ENCODE measurements at places on chromosomes 7 and 10.

DNA sequence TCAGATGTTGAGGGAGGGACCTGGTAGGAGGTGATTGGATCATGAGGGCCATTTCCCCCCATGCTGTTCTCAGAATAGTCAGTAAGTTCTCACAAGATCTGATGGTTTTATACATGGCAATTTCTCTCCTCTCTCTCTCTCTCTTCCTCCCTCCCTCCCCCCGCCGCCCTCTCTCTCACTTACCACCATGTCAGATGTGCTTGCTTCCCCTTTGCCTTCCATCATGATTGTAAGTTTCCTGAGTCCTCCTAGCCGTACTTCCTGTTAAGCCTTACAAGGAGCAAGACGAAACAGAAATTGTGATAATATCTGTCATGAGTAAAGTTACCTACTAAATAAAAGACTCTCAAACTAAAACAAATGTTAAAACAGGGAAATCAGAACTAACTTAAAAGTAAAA is 19.9 kb upstream of the GPR141 start:
- DNase-seq, result no peak

- no peak for DNase-seq
These were observed 29.7 kb upstream of the SEC61G start for GRCh38 chr7:54788664-54789063.

GRCh38 chr7:111510584-111511378 is 51.5 kb downstream of the IMMP2L start:
- no peak for DNase-seq

- no peak for DNase-seq
These were observed 23.8 kb downstream of the FGFBP3 start for GRCh38 chr10:91885362-91886079.

DNA sequence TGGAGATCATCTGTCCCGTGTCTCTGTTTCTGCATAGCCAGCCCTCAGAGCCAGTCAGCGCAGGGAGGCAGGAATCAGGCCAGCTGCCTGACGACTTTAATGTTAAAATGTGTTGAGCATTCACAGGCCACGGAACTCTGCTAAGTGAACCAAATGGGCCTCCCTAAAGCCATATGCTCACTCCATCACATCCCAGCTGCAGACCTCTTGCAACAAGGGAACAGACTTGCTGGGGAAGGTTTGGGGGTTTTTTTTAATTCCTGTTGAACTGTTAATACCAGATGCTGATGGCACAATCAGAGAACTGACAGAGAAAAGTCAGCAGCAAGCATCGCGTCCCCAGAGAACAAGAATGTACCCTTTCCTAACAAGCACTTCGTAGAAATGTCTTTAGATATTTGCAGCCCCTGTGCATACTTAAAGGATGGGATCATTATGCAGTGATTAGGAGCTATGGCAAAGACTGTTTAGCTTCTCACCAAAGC is 900.4 kb upstream of the AUTS2 start:
- DNase-seq, result no peak

DNA sequence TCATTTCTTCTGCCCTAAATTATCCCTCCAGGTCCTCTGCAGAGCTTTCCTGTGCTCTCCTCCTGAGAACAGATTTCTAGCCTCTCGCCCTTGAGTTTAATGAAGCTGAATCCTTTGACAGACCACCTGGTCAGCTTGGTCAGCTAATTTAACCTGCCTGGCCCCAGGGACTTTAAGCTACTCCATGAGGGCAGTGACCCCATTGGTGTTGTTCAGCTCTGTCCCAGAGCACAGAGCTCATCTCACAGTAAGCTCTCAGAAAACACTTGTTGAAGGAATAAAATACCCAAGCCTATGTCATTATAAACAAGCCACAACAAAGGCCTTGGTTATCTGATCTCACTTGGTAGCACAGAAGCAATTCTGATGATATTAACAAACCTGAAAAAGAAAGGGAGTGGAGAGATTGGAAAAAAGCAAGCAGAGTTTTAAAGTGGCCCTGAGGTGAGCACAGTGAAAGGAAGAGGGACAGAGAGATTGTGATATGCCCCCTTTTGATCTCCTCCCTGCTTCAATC is 24.4 kb downstream of the SLC26A4 start:
- DNase-seq, result no peak

DNA sequence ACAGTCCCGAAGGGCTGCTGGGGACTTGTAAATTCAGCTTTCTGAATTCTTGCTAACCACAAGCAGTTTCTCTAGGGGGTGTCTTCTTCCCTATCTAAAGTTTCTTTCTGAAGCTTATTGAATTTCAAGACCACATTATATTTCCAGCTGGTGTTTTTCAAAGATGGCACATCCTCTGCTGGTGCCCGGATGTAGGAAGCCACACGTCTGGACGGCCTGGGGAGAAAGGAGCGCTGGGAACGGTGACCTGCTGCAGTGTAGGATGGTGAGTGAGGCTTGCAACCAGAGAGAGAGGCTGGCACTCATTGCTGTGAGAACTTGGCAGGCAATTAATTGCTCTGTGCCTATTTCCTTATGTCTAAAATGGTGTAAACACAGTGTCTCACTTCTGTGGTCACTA is 776.4 kb downstream of the TYW1 start:
- DNase-seq, result no peak

DNA sequence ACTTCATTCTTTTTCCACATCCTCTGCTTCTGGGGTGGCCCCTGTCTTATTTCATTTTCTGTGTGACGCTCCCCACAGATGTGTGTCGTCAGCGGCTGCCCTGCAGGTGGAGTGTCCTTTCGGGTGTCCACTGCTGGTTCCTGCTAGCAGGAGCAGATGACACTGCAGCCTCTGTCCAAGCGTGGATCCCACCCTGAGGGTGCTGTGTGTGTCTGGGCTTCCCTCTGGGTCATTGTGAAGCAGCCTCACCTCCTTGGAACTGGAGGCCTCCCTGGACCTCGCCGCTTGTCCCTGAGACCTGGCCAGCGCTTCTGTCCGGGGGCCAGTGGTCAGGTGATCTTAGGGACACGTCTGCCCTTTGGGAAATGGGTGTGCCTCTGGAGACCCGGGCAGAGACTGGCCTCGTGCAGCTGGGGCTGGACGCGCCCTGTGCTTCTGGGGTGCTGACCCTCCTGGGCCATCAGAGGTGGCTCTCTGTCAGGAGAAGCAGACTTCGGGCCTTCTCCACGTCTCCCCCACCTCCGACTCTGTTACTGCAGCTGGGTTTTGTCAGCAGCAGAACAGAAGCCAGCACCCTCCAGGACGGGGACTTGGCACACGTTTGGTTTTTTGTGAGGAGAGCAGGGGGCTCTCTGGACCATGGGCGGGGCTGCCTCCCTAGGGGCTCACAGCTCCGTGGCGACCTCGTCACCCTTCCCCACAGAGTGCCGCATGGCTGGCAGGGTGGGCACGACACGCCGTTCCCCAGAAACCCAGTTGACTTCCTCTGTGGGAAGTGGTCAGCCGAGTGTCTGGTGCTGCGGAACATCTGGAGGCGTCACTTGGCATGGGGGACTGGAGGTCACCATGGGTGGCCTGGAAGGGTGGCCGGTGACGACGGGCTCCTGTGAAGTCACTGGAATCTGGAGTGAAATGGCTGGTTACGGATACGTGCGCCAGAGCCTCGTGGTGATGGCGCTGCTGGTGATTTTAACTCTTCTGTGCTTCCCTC is 48.4 kb downstream of the INPP5A start:
- DNase-seq, result no peak

DNA sequence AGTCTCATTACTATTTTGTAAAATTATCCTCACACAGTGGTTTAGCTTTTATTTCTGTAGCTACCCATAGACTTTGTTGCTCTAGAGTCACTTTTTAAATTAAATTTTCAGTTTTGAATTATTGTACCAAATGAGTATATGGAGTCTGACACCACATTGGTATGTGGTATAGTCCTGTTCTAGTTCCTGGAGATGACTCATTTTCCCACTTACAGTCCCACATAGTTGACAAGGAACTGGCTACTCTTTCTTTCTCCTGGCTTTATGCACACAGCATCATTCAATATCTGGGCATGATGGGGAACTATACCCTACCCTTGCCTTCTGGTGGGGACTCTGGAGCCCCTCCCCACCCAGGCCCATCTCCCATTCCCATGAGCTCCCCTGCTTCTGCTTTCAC is 92.6 kb upstream of the RAB11FIP2 start:
- DNase-seq, result no peak

GRCh38 chr10:78211561-78212051 is 177.9 kb downstream of the RPS24 start:
- no peak for DNase-seq

DNA sequence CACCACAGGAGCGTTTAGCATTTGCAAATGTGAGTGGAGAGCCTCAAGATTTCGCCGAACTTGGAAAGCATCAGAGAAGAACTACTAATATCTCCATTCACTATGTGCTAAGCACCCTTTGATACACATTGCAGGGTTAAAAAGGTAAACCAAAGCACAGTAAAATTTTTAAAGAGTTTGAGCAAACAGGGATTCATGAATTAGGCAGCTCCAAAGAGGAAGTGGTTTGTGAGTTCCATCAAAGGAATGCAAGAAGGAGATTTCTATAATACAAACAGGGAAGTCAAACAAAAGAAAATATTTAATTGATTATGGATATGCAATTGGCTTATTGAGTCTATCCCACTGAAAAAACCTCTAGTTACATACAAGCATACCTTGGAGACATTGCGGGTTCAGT is 81.1 kb upstream of the TMEM72 start:
- DNase-seq, result no peak

GRCh38 chr7:27180431-27181420 is 4.3 kb downstream of the HOXA11 start:
- no peak for DNase-seq

DNA sequence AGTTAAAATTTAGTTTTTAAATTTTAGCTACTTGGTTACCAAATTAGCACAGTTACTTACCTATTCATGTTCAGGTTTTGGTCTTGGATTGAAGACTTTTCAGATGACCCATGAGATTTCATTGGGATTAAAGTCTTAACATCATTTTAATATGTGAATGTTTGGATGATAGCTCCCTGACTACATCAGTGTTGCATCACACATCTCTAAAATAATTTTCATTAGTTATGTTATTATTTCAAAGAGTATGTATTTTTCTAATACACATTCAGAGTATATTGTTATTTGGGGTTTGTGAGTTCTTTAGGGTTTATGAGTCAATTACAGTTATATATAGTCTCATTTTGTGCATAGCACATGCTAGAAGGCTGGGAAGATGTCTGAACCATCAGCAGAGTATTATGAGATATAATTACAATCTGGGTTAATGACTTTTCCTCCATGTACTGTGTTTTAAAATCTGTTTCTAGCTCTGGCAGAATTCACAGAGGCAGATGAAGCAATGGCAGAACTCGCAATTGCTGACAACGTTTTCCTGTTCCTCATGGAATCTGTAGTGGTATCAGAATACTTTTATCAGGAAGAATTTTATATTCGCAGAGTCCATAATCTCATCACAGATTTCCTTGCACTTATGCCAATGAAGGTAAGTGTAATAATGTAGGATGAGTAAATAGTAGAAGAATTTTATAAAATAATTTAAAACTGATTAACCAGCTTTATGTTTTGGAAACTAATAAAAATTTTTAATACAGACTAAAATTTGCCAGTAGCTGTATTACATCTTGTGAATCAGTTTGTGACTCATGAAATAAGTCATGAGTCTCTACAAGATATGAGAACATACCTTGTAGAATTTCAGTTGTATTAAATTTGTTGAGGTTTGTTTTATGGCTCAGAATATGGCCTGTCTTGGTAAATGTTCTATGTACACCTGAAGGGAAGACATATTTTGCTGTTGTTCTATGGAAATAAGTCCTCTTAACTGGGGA is 26.9 kb downstream of the NUP205 start:
- no peak for DNase-seq

DNA sequence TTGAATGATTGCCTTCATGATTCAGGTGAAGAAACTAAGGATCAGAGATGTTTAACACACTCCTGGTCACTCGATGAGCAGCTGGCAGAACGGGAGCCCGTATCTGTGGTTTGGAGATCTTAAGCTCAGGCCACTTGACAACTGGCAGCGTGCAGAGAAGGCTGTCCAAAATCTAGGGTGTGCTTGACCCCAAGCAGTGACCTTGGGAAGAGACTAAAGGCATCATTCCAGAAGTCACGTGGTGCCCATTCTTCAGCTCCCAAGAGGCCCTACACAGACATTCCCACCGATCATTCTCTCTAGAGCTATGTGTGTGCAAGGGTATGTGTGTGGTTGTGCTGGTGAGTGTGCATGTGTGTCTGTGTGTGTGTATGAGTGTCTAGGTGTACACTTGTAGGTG is 493.8 kb downstream of the TCERG1L start:
- no peak for DNase-seq

- DNase-seq, result no peak
These were observed 219.2 kb upstream of the ZNF32 start for GRCh38 chr10:43867667-43868565.

DNA sequence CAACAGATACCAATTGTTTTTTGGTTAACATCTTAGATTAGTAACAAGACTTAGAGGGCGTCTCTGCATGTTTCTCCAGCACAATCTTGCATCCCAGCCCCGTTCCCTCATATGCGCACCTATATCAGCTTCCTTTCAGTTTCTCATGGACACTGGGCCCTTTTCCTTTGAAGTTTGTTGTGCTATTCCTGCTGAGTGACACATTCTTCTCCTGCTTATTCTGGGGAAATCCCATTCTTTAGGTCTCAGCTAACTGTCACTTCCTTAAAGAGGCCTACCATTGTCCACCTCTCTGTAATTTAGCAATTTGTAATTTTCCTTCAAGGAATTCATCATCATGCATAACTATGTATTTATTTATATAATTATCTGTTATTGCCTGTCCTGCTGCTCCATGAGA is 110.3 kb upstream of the STEAP1B start:
- DNase-seq, result no peak

DNA sequence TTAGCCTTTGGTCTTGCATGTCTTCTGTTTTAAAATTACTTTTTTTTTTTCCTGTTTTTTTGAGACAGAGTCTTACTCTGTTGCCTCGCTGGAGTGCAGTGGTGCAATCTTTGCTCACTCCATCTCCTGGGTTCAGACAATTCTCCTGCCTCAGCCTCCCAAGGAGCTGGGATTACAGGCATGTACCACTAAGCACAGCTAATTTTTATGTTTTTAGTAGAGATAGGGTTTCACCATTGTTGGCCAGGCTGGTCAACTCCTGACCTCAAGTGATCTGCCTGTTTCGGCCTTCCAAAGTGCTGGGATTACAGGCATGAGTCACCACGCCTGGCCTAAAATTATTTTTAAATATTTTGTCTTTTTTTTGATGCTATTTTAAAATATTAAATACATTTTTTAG is 38.5 kb downstream of the MLLT10 start:
- no peak for DNase-seq

- no peak for DNase-seq
These were observed 111.5 kb downstream of the PLCE1 start for GRCh38 chr10:94105226-94105625.

- DNase-seq, result no peak
These were observed 6.3 kb downstream of the FAS start for GRCh38 chr10:88996927-88997326.

GRCh38 chr10:113754125-113754524 is 2.6 kb downstream of the PLEKHS1 start:
- DNase-seq, result no peak

Measured in stimulated activated CD4-positive, alpha-beta T cell treated with anti-CD3 and anti-CD28 coated beads, Interleukin-12 subunit alpha, Interleukin-12 subunit beta, amount 100 ng/mL, for 24 hours (primary cell).